ENCODE measurements at places on chromosomes 3 and 15. TPM values are rescaled to one million over a fixed set of nuclear protein-coding genes. Genes with fewer than 3 reads are reported as not detected.

Gene SOX14
- not detected for total RNA-seq

DNA sequence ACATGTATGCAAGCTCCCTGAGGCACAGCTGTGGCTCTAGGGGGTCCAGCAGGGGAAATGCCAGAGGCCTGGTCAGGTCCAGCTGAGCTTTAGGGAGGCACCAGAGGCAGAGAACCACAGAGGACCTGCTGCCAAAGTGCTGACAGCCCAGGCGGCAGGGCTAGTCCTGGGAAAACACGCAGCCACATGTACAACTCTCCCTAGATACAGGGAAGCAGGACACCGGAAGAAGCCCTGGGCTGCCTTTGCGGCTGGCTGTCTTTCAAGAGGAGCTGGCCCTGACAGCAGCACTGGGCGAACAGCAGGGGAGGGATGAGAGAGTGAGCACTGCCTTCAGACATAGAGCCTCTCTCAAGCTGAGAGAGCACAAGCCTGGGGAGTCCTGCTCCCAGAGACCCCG, 40.7 kb downstream of the RFT1 start:
- peak; percentile 84 for DNase-seq

Gene SERPINI2
- total RNA-seq: not detected

Gene ZWILCH
- 1.8 TPM for total RNA-seq

Gene WNT7A
- not detected for total RNA-seq

Gene TGM5
- not detected for total RNA-seq

GRCh38 chr3:14608298-14608697, 43.3 kb upstream of the CCDC174 start:
- DNase-seq: no peak

- DNase-seq: no peak
Observed at GRCh38 chr15:57064033-57064432, 145.6 kb downstream of the TCF12 start.

DNA sequence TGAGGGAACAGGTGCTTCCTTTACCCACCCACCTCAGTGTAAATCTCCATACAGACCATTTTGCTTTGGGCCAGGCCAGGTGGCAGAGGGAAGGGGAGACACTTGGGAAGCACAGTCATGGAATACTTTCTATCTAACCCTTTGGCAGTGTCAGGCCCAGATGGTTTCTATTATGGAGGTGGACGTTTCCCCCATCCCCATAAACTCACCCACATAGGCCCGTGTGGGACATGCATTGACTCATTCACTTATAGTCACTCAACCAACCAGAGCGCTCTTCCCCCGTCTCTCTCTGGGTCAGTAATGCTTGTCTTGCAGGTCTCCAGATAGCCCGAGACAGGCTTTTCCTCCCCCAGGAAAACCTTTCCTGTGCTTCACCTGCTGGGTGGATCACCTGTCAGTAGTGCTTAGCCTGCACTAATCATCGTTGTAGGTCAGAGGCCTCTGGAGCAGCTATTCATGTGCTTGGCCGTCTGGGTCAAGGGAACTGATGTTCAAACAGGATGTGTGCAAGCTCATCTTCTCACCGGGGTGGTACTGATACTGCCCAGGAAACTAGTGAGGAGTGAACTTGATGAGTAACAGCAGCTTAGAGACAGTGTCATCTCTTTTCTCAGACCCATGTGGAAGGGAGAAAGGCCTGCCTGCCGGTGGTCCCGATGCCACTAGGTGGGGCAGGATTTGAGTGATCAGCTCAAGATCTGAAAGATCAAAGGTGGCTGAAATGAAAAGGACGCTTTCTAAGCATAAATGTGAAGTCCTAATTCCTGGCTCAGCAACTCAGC, 67.1 kb downstream of the CEMIP start:
- no peak for DNase-seq

Gene FBXO40
- 228 TPM for total RNA-seq

GRCh38 chr3:163672954-163673353, 1405.3 kb downstream of the SI start:
- no peak for DNase-seq

DNA sequence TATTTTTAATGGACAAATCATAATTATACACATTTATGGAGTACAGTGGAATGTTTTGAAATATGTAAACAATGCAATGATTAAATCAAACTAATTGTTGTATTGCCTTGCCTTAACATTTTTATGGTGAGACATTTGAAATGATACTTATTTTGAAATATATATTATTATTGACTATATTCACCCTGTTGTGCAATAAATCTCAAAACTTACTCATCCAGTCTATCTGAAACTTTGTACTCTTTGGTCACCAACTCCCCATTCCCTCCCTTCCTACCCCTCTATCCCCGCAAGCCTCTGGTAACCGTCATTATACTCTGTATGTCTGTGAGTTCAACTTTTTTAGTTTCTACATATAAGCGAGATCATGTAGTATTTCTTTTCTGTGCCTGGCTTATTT, 74.7 kb upstream of the GOLGA6B start:
- DNase-seq: no peak

GRCh38 chr15:91861223-91861622, 7.7 kb downstream of the SLCO3A1 start:
- no peak for DNase-seq

Gene FBLN2
- 53.8 TPM for total RNA-seq

GRCh38 chr3:58041182-58041825, 33.1 kb downstream of the FLNB start:
- DNase-seq: no peak

GRCh38 chr3:193805448-193805847, 212.4 kb downstream of the OPA1 start:
- DNase-seq: peak; percentile 82

Gene DPPA2
- total RNA-seq: not detected

Gene C3orf49
- not detected for total RNA-seq

GRCh38 chr3:73499787-73500186, 125.0 kb downstream of the PDZRN3 start:
- no peak for DNase-seq

- DNase-seq: no peak
Observed at GRCh38 chr3:162217647-162218046, 721.0 kb downstream of the OTOL1 start.

DNA sequence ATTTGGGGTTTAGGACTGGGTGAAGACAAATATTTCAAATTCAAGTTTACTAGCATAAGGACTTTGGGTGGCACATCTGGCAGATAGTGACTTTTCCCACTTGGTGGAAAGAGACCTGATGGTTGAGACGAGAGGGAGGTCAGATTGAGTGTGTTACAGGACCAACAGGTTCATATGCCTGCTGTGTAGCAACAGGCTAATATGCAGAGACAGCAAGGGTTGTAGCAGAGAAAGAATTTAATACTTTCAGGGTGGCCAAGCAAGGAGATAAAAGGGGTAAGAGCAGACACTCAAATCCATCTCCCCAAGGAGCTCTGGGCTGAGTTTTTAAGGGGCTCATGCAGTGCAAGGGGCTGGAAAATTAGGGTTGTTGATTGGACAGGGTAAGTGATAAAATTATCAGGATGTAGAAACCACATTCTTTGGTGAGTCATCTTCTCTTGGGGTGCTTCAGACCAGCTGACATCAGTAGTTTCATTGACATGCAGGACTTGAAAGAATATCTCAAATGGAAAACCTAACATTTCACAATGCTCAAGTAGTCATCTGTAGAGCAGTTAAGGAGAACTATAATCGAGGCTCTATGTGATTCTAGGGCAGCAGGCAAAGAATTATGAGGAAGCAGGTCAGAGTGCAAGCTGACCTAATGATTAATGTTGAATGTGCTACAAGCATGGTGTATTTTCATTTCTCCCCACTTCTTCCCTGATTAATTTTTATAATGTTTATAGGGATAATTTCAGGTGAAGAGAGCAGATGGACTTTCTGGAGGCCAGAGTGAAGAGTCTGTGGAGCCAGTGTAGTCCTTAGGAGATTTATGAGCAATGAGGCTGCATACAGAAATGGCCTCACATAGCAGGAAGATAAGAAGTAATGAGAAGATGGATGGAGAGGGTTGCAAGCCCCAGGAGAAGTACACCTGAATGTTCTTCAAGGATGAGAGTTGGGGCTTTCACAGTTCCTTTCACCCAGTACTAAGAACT, 13.7 kb downstream of the FOXB1 start:
- no peak for DNase-seq

- DNase-seq: peak; percentile 91
Observed at GRCh38 chr3:129688271-129688895, 81.9 kb upstream of the PLXND1 start.

DNA sequence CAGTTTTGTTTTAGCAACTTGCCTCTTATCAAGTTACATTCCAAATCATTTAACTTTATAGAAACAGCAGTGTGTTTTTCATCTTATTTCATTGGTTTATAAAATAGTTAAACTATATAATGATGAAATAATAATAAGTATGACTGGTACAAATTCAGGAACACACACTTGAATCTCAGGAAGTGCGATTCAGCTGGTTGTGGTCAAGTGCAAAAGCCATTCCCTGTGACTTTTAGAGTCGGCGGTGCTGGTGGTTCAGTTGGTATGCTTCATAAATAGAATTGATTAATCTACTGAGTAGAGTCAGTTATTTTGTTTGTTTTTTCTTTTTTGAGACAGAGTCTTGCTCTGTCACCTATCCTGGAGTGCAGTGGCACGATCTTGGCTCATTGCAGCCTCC, 22.7 kb downstream of the SACM1L start:
- DNase-seq: no peak

DNA sequence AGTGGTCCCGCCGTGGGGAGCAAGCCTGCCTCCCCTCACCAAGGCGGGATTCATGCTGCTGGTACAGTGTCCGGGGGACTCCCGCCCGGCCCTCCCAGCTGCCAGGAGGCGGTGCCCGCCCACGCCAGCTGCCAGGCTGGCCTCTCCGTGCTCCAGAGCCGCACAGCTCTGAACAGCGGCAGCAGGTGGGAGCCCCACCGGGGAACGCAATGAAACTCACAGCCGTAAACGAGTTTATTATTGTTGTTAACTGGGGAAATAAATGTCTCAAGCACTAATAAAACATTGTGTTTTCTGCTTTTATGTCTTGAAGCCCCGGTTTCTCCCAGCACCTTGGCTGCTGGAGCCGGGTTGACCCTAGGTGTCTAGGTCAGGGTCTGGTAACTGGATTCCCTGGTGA, 317.7 kb upstream of the TLE3 start:
- no peak for DNase-seq

DNA sequence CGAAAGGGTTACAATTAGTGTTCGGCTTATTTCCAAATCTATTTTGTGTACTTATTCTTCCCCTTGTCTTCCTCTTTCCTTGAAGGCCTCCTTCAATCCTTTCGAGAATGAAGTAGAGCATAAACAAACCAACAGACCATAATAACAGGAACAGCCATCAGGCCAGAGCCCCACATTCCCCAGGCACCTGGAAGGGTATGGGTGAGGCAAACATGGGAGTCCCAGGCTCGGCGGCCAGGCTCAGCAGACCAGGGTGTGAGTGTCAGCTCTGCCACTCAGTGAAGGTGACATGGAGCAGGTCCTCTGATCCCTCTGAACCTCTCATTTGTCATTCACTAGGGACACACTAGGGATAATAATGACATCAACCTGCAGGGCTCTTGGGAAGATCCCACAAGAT, 13.8 kb downstream of the ALS2CL start:
- no peak for DNase-seq

DNA sequence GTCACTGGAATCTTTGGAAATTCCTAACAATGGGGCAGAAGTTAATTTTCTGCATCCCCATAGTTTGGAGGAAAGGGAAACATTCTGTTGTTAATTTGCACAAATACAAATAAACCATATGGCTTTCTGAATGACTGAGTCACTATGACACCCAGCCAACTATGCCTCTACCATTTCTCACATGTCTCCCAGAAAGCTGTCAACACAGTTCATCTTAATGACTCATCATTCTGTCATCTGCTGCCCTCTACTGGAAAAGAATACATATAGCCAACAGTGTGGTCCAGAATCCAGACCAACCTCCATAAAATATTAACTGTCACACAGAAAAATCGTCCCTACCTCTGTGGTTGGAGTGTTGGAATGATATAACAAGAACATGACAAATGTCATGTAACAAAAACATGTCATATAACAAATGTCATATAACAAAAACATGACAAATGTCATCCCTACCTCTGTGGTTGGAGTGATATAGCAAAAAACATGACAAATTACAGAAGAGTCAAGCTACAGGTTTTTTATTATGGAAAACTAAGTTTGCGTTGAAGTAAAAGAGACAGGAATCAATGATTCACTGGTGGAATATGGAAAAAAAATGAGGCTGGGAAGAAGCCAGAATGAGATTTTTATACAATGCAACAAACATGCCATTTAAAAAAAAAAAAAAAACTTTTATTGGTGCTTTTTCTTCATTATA, 47.7 kb upstream of the GYG1 start:
- no peak for DNase-seq

- no peak for DNase-seq
Observed at GRCh38 chr3:61806810-61807209, 245.4 kb downstream of the PTPRG start.
